ENCODE measurements at places on chromosomes 13 and 19. TPM values are rescaled to one million over a fixed set of nuclear protein-coding genes. Genes with fewer than 3 reads are reported as not detected.

Gene CRYL1
- total RNA-seq, result 54.5 TPM

Gene NLRP4
- not detected for total RNA-seq

Gene ZNF560
- total RNA-seq, result under 0.01 TPM

Gene FARP1
- 25.1 TPM for total RNA-seq

Gene KLF1
- total RNA-seq, result not detected

Gene SHC2
- 15.4 TPM for total RNA-seq

Gene SLC25A30
- 24.1 TPM for total RNA-seq

Gene FOSB
- total RNA-seq, result 0.65 TPM

Gene SHISA7
- not detected for total RNA-seq

Gene SEMA6B
- total RNA-seq, result 245 TPM

Gene ZNF536
- not detected for total RNA-seq

Gene LATS2
- 55.9 TPM for total RNA-seq

Gene B9D2
- total RNA-seq, result 8.2 TPM

Gene ZNF610
- 3.3 TPM for total RNA-seq

Gene COX7A1
- 9.5 TPM for total RNA-seq

Gene OR10H1
- total RNA-seq, result not detected

Gene FAAP24
- total RNA-seq, result 2.6 TPM

Gene CYP2B6
- total RNA-seq, result not detected

Gene ZNF816
- 6.9 TPM for total RNA-seq

Gene MIR17HG
- 7.5 TPM for total RNA-seq

Gene MCEMP1
- total RNA-seq, result not detected

Gene IGFL2
- total RNA-seq, result not detected

Gene LYL1
- total RNA-seq, result 119 TPM

Gene DPF1
- 1.6 TPM for total RNA-seq

Gene ZNF724
- 9.6 TPM for total RNA-seq

Gene FXYD3
- total RNA-seq, result not detected

Gene CYP4F2
- total RNA-seq, result not detected

Gene OR7C1
- not detected for total RNA-seq

Gene KLK15
- not detected for total RNA-seq

Gene NKPD1
- 0.65 TPM for total RNA-seq

Gene SELENOV
- total RNA-seq, result not detected

Gene RAB11B
- 29.2 TPM for total RNA-seq

Gene CGB7
- not detected for total RNA-seq

Gene RCBTB2
- total RNA-seq, result 14.4 TPM

Gene FOXA3
- total RNA-seq, result under 0.01 TPM

Gene IL12RB1
- total RNA-seq, result 0.10 TPM

Gene TUBA3C
- not detected for total RNA-seq

Gene CYP4F11
- not detected for total RNA-seq

Gene KLK2
- not detected for total RNA-seq

Gene TNNT1
- total RNA-seq, result not detected

Gene RNF17
- not detected for total RNA-seq

Gene SYMPK
- total RNA-seq, result 41.6 TPM

Gene PBX4
- not detected for total RNA-seq

Gene ZNF382
- 7.5 TPM for total RNA-seq

Gene FGF14
- total RNA-seq, result not detected

Gene U2AF1L4
- 2.8 TPM for total RNA-seq

Gene TGFBR3L
- total RNA-seq, result 0.29 TPM

Gene NDFIP2
- total RNA-seq, result 18.3 TPM

Gene LEUTX
- not detected for total RNA-seq

Gene C19orf38
- total RNA-seq, result 0.38 TPM

Gene ZNF225
- total RNA-seq, result 5.9 TPM

Gene KLK10
- total RNA-seq, result not detected

Gene CBARP
- 6.4 TPM for total RNA-seq

Gene ANGPTL4
- 11.7 TPM for total RNA-seq

Gene EID2B
- total RNA-seq, result 4.6 TPM

Gene SPIB
- not detected for total RNA-seq

Gene DNAAF3
- total RNA-seq, result 0.33 TPM

Gene KCTD4
- total RNA-seq, result not detected

Gene ZFP14
- total RNA-seq, result 2.0 TPM

Gene LILRA5
- total RNA-seq, result not detected
